Activated CD4-positive, alpha-beta memory T cell treated with anti-CD3 and anti-CD28 coated beads for 36 hours (primary cell): ENCODE measurements at places on chromosomes 12 and 14. TPM values are rescaled to one million over a fixed set of nuclear protein-coding genes. Genes with fewer than 3 reads are reported as not detected.

The SMIM41 gene
- not detected for total RNA-seq

The WNT1 gene
- total RNA-seq, result not detected

The DPY19L2 gene
- 0.34 TPM for total RNA-seq

The IL23A gene
- 48.5 TPM for total RNA-seq

The FIGNL2 gene
- 0.31 TPM for total RNA-seq

The KIF26A gene
- 0.38 TPM for total RNA-seq

The NGB gene
- not detected for total RNA-seq

The DDX11 gene
- 116 TPM for total RNA-seq

The LGR5 gene
- total RNA-seq, result not detected

The ARG2 gene
- 6.8 TPM for total RNA-seq

The SYNDIG1L gene
- not detected for total RNA-seq
